ENCODE measurements at places on chromosomes 13 and 19.

DNA sequence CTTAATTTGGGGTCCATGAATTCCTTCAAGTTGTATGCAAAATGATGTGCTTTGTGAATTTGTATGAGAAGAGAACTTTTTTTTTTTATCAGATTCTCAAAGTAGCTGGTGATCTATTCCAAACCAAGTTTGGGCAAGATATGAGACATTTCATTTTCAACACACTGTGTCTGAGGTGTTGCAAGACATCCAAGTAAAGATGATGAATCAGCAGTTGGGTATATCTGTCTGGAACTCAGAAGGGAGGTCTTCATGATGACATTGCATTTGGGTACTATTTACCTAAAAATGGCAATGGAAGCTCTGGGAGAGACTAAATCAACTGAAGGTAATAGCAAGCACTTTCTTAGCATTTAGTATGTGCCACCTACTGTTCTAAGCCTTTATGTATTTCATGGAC is 2.8 kb downstream of the FAM124A start:
- DNase-seq: no peak

GRCh38 chr13:30807392-30807791 is 72.0 kb downstream of the ALOX5AP start:
- no peak for DNase-seq

GRCh38 chr13:100090861-100091260 is 2.0 kb downstream of the PCCA start:
- DNase-seq: no peak

GRCh38 chr19:38409631-38410133 is 6.8 kb downstream of the FAM98C start:
- no peak for DNase-seq

DNA sequence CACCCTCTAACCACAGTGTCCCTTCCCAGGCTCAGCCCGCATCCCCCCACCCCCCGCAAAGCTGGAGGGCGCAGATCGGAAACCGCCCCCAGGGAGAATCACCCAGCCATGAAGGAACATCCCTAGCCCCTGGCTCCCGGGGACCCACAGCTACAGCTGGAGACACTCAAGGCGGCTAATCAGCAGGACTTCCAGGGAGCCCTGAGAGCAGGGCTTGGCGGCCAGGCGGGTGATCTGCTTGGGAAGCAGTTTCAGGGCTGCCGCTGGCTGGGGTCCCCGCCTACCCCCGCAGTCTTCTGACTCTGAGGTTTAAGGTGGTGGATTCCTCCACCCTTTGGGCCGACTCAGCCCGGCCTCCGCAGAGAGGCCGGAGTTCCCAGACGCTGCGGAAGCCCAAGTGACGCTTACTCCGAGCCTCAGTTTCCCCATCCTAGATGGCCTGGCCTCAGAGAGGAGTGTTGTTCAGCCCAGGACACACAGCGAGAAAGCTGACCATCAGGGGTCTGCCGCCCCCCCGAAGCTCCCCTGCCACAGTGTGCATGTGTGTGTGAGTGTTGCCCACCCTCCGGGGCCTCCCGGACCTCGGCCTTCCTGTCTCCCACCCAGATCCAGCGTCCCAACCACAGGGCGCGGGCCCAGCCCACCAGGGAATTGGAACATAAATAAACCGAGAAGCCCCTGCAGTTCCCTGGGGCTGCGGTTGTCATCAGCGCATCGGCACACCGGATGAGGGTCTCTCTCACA is 9.8 kb downstream of the FUT6 start:
- DNase-seq: no peak

GRCh38 chr19:52898101-52898500 is 666 bp upstream of the ZNF320 start:
- DNase-seq: no peak

- no peak for DNase-seq
Observed at GRCh38 chr13:106113796-106114195, 421.7 kb downstream of the EFNB2 start.

GRCh38 chr13:40911341-40911740 is 107.8 kb downstream of the ELF1 start:
- no peak for DNase-seq
